ENCODE measurements at places on chromosomes 5 and 9.

DNA sequence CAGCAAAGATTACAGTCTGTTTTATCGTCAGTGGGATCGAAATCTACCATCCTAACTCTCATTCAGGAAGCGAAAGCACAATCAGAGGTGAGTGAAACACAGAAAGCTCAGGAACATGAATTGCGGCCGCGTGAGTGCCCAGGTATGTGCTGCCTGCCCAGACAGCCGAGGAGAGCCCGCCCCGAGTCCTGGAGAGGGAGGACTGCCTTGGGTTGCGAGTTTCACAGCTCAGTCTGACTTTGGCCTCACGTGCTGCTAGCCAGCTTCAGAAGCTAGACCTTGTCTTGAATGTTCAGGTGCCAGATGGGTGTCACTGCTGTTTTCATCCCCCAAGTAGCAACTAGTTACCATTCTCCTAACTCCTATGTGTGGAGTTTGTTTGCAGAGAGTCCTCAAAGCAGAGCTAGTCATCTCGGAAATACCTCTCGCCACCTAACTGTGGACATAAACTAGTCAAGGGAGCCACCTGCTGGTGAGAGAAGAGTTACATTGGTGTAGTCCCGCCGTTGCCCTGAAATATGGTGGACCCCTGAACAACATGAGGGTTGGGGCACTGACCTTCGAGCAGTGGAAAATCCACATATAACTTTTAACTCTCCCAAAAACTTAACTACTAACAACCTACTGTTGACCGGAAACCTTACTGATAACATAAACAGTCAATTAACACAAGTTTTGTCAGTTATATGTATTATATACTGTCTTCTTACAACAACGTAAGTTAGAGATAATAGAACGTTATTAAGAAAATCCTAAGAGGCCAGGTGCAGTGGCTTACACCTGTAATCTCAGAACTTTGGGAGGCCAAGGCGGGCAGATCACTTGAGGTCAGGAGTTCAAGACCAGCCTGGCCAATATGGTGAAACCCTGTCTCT, 80.9 kb downstream of the GOLPH3 start:
- DNase-seq, result no peak

GRCh38 chr5:15936505-15937245, 242.9 kb downstream of the MARCHF11 start:
- DNase-seq, result no peak

- no peak for DNase-seq
Measured at GRCh38 chr9:97853056-97853843, at the start of gene FOXE1. Gene FOXE1, plus strand, starts transcription at chr9:97853226. Its CDS starts 689 bp downstream, at chr9:97853915.

DNA sequence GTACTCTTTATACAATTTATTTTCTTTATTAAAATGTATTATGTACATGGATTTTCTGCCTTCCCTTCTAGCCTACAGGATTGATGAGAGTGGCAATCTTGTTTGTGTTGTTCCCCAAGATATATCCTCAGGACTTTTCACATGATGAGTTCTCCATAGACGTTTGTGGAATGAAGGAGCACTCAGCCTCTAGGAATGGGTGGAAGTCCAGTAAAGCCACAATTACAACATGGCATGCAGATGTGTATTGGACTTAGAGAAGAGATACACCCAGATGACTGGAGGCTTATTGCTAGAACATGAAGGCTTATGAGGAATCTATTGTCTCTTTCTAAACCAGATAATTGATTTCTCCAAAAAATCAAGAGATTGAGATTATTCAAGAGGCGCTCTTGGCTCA, 8.2 kb upstream of the DOCK2 start:
- DNase-seq, result no peak

DNA sequence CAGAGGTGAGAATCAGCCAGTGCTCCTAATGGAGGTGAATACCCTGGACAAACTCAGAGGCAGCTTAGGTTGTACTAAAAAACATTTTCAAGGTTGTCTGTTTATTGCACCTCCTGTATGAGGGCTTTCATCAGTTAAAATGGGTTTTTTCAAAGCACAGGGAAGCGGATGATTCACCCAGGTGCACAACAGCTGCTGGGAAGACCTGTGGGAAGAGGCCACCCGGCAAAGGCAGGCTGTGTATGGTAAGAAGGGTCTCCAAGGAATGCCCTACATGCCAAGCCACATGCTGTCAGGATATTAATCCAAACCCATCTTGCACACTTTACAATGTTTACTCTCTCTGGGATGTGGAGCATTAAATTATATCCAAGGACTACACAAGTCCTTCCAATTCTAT, 14.7 kb downstream of the SIL1 start:
- no peak for DNase-seq

Data from heart right ventricle (tissue), 16 donors.